ENCODE measurements at places on chromosomes 11 and 22. TPM values are rescaled to one million over a fixed set of nuclear protein-coding genes. Genes with fewer than 3 reads are reported as not detected.

DNA sequence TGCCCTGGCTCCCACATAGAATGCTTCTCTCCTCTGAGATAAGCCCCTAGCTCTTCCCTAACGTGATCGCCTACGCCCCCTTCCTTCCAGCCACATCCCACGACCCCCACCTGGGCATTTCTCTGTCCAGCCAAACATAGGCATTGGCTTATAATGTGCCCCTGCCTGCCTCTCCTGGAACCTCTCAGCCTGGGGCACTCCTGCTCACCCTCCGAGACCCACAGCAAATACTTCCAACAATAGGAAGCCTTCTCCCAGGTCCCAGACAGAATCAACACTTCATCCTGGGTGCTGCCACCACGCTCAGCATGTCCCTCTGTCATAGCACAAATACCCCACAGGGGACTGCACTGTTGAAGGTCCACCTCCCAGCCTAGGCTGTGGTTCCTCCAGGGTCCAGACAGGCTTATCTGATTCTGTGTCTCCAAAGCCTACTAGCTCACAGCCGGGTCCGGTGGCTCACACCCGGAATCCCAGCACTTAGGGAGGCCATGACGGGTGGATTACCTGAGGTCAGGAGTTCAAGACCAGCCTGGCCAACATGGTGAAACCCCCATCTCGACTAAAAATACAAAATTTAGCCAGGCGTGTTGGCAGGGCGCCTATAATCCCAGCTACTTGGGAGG is 24.2 kb upstream of the TMPRSS4 start:
- DNase-seq: no peak

MS4A1 gene
- 0.39 TPM for total RNA-seq

CSF2RB gene
- 5.3 TPM for total RNA-seq

POU2AF2 gene
- not detected for total RNA-seq
